ENCODE measurements at places on chromosomes 3 and 15.

DNA sequence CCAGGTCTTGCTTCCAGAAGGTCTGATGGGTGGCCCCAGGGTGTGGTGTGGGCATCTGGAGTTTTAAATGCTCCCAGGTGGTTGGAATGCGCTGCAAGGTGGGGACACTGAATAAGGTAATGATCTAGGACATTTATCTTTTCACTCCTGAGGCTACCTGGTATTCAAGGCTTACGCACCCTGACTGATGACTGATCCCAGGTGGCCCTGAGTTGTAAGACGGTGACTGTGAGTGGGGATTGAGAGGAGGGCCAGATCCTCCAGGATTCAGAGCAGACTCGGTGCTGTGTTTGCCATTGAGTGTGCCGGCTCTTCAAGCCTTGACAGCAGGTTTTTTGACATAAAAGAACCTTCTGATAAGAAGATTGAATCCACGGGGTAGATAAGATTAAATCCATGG lies 40.3 kb downstream of the SLC6A20 start:
- DNase-seq = no peak

DNA sequence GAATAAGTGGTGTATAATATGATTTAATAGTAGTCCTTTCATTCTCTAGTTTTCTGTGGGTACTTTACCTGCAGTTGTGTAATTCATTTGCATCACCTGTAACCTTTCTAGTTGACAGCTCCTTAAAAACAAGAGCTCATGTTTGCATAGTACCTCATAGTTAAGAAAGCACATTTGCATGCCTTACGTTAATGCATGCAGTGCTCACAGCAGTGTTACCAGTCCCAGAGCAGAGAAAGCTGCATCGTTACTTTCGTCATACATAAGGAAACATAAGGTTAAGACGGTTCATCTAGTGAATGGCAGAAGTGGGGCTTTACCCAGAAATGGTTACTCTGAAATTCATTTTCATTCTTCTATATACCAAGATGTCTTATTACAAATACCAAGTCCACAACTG lies 111.3 kb downstream of the AKAP13 start:
- no peak for DNase-seq

GRCh38 chr3:159887168-159887567 lies 101.5 kb upstream of the IL12A start:
- no peak for DNase-seq

- peak; percentile 59 for DNase-seq
These were observed 20.3 kb downstream of the PPCDC start for GRCh38 chr15:75043509-75044257.

GRCh38 chr15:72911626-72912025 lies 128.1 kb upstream of the ADPGK start:
- DNase-seq = no peak

DNA sequence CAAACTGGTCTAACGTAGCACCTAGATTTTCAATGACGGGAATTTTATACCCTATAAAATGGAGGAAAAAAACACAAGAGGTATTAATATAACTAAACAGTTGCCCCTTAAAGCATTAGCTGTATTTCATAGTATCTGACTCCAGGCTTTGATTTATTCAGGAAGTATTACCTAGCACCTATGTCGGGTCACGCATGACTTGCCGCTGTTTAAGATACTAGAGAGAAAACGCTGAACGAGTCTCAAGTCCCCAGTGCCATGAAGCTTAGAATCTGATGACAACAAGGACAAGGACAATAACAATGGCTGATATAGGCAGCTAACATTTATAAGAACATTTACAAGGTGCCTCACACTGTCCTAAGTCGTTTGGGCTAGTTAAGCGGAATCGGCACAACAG lies 1.9 kb downstream of the SNRPA1 start:
- no peak for DNase-seq

DNA sequence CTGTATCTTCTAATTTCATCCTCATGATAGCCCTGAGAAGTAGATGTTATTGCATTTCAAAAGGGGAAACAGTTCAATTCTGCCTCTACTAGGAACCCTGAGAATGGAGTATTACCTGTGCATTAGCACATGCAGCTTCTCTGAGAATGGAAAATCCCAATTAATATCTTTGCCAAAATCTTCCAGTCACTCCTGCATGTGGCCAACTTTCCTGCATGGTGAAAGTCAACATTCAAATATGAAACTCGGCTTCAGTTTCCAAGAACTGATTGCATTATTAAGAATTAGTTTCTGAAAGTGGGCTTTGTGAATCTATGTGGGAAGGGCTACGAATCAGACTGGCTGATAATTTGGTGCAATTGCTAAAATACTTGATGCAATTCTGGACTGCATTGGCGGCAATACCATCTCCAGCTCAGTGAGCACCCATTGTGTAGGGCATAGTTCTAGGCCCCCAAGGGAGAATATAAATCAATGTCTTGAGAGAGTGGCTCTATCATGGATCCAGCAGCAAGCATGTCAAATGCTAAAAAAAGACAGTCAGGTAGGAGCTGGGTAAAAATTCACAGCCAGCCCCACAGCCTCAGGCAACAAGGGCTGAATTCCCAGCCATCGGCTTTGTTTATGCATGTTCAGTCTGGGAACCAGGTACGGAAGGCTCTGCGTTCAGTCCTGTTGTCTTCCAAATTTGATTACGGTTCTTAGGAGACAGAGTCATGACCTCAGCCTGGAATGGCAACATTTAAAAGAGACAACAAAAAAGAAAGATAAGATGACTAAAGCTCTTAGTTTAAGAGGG lies 18.8 kb upstream of the BCL6 start:
- DNase-seq = no peak

DNA sequence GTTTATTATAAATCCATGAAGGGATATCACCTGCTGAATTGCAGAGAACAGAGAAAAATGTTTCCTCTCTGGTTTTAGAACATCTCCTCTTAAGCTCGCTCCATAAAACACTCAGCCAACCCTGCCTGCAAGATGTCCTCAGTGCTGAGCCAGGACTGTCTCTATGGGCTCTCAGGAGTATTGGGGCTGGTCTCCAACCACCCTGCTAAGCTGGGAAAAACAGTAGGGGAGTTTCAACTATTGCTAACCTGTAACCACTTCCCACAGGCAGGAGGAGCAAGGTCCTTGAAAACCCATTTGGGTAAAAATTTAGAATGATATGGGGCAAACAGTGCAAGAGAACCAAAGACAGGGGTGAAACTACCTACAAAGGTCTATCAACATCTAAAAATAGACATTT lies 34.3 kb downstream of the MYO1E start:
- no peak for DNase-seq

DNA sequence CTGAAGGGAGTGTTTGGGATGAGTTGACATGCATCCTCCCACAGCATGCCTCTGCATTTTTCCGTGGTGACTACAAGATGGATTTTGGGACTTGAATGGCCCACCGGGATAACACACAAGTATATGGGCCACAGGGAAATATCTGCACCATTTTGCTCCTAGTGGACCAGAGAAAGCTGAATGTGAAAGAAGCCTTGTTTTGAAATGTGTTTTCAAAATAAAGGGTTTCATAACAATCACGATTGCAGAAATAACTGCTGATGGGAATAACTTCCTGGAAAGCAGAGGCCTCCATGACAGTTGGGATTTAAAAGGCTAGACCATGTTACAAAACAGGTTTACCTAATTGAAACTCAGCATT lies 77.5 kb upstream of the PRR23C start:
- DNase-seq = no peak

- no peak for DNase-seq
These were observed at the start of gene ROBO1 for GRCh38 chr3:79767905-79768267. ROBO1 (minus strand) TSS chr3:79767998.

- DNase-seq = no peak
These were observed 11.6 kb downstream of the TAMM41 start for GRCh38 chr3:11835028-11835639.

- DNase-seq = no peak
These were observed 31.9 kb upstream of the SPSB4 start for GRCh38 chr3:141019244-141019643.

DNA sequence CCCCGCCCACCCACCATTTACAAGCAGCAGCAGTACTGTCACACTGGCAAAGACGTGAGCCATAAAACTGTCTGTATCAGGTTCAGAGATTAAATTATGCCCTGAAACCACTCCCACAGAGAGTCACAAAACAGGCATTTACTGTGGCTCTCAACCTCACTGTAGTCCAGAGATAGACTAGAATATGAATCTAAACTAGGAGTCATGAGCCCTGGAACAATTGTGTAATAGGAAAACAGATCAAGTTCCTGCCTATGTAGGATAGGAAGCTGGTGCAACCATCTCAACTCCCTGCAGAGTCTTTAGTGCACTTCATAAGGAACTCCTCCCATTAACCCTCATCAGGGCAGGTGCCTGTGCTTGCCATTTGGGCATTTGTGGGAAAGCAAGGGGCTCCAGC lies 61.7 kb downstream of the FAM227B start:
- no peak for DNase-seq

DNA sequence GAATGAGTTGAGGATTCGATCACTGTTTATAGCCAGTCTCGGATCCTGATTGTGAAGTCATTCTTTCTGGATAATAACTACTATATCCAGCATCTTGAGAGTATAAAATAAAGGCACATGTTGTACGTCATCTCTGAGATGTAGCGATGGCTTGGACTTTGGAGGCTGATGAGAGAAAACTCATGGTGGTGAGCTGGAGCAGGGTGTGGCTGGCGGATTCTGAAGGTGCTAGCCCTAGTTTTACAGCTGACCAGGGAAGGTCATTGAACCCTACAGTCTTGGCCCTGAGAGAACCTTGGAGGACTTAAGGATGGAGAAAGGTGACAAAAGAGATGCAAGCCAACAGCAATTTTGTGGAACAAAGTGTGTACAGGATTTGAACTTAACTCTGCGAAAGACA lies 153.8 kb downstream of the IGF1R start:
- DNase-seq = no peak

- no peak for DNase-seq
These were observed 483 bp downstream of the IQCF6 start for GRCh38 chr3:51778554-51778953.

GRCh38 chr3:162366166-162366766 lies 869.7 kb downstream of the OTOL1 start:
- no peak for DNase-seq

DNA sequence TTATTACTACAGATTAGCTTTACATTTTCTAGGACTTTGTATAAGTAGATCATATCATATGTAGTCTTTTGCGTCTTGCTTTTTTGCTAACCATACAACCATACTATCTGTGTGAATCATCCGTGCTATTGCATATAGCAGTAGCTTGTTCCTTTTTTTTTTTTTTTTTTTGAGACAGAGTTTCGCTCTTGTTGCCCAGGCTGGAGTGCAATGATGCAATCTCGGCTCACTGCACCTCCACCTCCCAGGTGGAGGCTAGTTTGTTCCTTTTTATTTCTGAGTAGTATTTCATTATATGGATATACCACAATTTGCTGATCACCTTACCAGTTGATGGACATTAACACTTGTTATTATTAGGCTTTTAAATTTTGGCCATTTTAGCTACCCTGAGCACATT lies 54.5 kb upstream of the TBL1XR1 start:
- DNase-seq = no peak

DNA sequence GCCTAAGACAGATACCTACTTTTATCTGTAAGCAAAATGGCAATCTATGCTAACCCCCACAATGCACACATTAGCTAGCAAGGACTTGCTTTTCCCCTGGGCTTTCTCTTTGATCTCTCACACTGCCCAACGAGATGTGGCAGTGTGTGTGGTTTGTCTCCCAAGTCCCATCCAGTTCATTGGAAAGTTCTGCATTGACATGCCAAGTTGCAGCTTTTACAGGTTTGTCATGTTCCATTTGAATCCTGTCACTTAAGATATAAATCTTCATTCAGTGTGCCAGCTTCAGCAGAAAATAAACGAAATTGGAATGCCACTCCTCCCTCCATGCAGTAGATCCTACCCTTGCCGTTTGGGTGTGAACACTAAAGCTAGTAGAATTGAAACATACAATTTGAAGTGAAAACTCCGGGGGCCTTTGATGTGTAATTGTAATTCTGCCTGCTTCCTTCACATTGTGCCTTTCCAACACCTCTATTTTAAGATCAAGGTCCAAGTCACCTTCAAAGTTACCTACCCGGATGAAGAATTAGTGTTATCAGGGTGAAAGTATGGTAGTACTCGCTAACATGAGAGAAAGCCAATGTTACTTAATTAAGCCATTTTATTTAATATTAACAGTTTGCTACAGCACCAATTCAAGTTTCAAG lies 130.9 kb upstream of the BHLHE40 start:
- DNase-seq = no peak

GRCh38 chr3:52046186-52046901 lies 10.0 kb downstream of the DUSP7 start:
- no peak for DNase-seq

DNA sequence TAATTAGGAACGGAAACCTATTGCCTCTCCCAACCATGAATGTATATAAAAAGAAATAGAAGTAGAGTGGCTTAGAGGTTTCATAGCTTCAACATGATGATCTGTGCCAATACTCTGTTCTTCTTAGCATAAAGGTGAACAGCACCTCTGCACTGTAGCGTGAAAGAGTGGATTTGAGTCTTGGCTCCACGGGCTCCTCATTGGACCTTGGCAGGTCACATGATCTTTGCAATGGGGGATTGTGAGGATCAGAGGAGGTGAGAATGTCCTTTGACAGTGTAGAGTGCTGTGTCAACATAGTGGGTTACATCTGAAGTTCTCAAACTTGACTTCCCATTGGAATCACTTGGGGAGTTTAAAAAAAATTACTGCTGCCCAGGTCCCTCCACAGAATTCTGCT lies 51.4 kb downstream of the FEM1B start:
- DNase-seq = no peak

- no peak for DNase-seq
These were observed 45.4 kb downstream of the SOX14 start for GRCh38 chr3:137809509-137809908.

DNA sequence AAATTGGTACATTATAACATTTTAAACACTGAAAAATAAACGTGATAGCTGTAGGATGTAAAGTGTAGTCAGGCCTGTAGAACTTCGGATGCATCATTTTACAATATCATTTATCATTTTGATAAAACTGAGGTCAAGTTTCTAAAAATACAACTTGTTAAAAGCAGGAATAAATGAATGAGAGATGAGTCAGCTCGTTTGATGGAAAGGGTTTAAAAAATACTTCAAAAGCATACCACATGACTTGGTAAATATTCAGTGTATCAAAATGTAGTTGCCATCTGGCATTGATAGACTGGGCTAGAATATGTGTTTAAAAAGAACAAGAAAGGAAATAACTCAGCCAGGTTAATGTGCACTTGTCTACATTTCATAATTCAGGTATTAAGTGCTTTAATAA lies 357.0 kb downstream of the TIGIT start:
- no peak for DNase-seq

GRCh38 chr3:38650248-38650951 lies 913 bp upstream of the SCN5A start:
- no peak for DNase-seq

DNA sequence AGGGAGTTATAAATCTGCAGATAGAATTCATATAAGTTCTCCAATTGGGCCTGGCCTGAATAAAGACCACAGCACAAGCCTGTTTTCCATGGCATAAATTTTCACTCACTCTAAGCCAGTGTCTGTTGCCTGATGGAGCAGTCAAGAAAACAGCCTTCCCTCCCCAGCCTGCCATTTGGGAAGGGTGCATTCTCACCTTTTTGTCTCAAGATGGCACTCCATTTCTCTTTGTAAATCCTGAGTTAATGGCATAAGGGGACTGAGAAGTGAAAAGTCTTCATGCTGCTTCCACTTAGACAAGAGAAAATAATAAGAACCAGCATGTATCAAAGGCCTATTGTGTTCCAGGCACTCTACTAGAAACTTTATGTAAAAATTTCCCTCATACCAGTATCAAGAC lies 115.6 kb upstream of the MANF start:
- DNase-seq = no peak

Measured in esophagus squamous epithelium (tissue), 5 donors.